ENCODE measurements at places on chromosomes 11 and 22.

GRCh38 chr11:46383974-46384701 lies 2.7 kb downstream of the MDK start:
- DNase-seq: no peak

- DNase-seq: no peak
These were observed 27.2 kb upstream of the COMT start for GRCh38 chr22:19914201-19914943.

DNA sequence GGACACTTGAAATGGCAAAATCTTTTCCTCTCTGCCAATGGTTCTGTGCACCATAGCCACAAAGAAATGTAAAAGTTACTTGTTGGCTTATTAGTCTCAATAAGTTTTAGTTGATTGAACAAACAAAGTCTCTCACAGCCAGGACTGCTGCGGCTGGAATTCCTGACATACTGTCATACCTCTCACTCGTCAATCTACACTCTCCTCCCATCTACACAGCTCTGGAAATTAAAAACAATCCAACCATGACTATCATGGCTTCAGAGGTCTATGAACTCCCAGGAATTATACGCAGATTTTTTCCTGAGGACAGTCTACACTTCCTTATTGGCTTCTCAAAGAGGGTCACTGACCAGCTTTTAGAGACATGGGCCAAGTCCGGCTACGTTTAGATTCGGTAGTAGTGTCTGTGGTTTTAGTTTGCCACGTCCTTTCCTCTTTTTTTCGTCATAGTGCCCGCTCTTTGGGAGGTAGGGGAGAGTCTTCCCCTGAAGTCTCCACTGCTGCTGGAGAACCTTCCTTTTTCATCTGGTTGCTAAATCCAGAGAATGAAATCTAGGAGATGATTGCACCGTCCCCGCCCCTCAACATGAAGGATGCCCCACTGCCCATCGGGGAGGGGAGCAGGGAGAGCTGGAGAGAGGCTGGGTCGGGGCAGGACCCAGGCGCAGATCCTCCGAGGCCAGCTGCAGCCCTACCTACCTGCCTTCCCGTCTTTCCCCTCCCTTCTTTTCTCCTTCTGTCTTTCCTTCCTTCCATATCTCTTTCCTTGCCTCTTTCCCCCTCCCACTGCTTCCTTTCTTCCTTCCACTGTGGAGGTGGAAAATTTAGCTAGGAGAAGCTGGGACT lies 1.0 kb upstream of the PLEKHB1 start:
- DNase-seq: no peak

- no peak for DNase-seq
These were observed 22.9 kb downstream of the KCNQ1 start for GRCh38 chr11:2467695-2468055.

DNA sequence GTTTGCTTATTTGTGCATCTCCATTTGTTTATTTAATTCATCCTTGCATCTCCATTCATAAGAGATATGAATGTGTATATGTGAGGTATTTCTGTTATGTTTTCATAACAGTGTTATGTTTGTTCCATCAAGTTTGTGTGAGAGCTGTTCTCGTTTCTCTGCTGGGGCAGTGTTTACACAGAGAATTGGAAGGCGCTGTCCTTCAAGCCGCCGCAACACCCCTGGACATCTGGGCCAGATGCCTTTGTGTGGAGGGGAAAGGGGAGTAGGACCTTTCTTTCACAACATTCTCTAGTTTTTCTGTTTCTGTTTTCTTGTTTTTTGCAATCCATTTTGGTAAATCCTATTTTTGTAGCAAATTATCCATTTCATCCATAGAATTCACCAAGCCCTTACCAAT lies 7.0 kb upstream of the TM7SF2 start:
- DNase-seq: no peak

DNA sequence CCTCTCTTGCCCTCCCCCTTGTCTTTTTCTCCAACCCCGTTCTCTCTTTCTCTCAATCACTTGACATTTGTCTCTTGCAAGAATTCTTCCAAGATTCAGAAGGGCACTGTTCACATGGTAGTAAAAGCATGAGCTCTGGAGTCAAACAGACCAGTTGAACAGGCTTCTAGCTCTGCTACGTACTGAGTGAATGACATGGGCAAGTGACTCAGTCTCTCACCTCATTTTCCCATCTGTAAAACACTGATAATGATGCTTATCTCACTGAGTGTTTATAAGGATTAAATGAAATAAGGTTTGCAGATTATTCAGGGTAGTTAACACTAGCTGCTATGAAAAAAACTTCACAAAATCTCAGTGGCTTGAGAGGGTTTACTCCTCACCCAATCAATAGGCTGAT lies 5.9 kb upstream of the IL10RA start:
- no peak for DNase-seq

DNA sequence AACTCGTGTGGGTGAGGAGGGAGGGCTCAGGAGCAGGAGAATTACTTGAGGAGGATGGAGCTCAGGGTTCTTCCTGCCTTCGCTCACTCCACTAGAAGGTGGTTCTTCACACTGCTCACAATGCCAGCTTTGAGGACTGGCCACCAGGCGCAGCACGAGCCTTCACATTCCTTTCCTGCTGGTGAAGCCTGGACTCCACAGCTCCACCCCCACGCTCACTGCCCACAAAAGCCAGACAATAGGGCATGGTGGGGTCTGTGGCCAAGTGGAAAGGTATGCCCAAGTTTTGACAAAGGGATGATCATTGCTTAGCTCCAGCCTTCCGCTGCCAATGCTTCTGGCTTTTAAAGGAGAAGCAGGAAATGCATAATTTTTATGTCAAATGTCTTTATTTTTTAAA lies 58.0 kb upstream of the FADD start:
- DNase-seq: no peak

- DNase-seq: peak; percentile 61
These were observed 14.8 kb upstream of the RPS3 start for GRCh38 chr11:75384438-75385080.

GRCh38 chr22:46633334-46633890 lies 13.2 kb downstream of the GRAMD4 start:
- DNase-seq: no peak

DNA sequence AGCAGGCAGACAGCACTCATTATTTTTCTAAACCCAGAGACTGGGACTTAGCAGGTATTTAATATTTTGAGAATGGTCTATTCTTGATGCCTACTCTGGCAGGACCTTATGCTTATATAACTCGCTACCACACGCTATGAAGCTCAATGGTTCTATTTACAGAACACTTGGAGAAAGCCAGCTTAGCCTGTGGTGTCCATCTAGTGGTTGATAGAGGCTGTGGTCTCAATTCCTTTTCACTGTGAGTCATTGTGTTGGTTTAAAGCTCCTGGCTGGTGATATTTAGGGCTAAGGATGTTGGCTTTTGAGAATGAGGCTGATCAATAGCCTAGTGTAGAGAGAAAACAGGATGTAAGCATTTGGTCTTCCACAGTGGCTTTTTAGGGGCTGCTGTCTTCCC lies 206.4 kb downstream of the DBX1 start:
- DNase-seq: no peak

- DNase-seq: no peak
These were observed 1.2 kb downstream of the CD3E start for GRCh38 chr11:118305726-118306125.

- no peak for DNase-seq
These were observed 3.3 kb downstream of the BRMS1 start for GRCh38 chr11:66341502-66342126.

DNA sequence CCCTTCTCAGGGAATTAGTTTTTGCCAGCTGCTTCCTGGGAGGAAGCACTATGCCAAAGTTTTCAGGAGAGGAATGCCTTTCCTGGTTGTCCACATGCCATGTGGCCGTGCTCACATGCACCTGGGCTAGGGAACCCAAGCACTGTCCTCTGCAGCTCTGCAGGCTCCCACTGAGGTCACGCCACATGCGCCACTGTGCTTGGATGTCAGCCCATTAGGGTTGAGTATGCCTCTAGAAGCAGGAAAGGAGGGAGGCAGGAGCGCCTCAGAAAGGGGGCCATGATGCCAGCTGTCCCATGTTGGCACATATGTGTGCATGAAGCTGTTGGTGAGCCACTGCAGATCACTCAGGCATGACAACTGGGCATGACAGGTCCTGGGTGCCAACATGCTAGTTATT lies 81.6 kb upstream of the SUSD2 start:
- no peak for DNase-seq

GRCh38 chr11:15893080-15893492 lies 463.3 kb downstream of the SOX6 start:
- DNase-seq: no peak

- DNase-seq: no peak
These were observed 51.0 kb upstream of the CARS1 start for GRCh38 chr11:3108183-3108721.

DNA sequence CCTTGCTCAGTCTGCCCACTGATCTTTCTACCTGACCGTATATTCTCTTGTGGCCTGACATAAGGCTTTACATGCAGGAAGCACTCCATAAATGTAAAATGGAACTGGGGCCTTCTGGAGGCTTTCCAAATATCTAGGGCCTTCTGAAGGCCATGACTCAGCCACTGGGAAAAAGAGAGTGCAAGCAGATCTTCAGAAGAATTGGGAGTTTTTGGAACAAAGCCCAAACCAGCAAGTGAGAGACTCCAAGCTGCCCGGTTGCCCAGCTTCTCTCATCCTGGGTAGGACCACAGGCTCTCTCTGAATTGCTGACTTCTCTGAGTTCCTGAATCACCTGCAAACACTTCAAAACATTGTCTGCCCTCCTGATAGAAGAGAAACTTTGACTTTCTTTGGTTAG lies 107.9 kb upstream of the BMAL1 start:
- no peak for DNase-seq

GRCh38 chr11:38416141-38416540 lies 1818.1 kb upstream of the RAG2 start:
- DNase-seq: no peak

DNA sequence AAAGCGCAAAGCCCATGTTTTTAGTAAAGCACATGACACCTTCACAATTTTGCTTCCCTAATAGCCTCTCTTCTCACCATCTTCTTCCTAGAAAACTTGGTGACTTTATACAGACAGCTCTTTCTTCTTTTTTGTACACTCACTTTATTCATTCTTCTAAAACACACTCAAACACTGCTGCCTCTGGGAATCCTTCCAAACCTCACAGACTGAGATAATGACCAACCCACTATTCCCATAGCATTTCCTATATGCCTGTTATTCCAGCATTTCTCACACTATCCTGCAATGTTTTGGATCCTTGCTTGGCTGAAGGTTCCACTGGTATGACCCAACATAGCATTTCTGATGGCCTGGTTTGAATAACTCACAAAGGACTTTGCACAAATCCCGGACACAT lies 442.1 kb upstream of the CCDC90B start:
- no peak for DNase-seq

GRCh38 chr22:16965083-16965482 lies 42.9 kb downstream of the GAB4 start:
- DNase-seq: no peak

GRCh38 chr11:9962722-9963121 lies 298.8 kb downstream of the SWAP70 start:
- no peak for DNase-seq

DNA sequence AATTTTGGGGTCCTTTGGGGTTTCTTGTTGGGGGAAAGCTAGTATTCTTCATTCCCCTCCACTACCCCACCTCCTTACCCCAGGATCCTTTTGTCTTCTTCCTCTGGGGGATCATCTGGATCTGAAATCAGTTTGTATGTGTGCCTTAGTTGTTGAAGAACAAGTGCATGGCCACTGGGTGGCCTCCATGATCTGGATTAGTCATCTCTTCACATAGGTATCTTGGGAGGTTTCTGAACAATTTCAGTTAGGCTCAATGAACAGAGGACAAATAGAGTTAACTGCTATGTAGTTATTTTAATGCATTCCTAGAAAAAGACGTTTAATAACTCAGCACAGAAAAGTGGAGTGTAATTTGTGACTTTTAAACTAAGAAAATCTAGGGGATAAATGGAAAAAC lies 7.1 kb upstream of the VWA5A start:
- DNase-seq: no peak

DNA sequence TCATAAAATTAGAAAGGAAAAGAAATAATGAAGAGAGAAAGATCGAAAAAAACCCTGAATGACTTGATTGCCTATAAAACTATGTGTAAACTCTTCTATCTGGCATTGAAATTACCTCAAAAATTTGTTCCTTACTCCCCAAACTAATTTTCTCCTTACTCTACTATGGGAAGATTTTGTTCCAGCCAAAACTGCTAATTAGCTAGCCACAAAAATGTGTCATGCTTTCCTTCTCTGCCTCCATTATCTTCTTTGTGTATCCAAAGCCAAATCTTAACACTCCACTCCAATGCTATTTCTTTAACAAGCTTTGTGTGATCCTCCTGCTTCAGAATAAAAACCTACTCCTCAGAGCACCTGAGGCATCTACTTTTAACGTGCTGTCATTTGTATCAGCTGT lies 831.2 kb downstream of the METTL15 start:
- no peak for DNase-seq

GRCh38 chr11:70829886-70830272 lies 422.5 kb downstream of the SHANK2 start:
- DNase-seq: peak; percentile 25

Data from GDM1 (cell line).